ENCODE measurements at places on chromosomes 3 and 15.

DNA sequence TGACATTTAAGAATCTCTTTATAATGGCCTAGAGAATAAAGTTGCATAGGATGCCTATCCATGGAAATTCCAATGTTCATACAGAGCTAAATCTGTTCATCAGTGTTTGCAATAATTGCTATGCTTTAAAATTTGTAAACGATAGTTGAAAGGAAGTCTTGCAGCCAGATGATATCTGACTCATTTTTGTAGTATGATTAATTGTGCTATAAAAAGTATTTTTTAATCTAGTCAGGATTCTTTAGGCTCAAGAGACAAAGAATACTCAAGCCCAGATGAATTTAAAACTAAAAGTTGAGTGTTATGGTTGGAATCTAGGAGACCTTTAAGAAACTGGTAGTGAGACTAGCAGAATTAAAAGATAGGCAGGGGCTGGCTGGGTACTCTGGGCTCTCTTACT is 50.5 kb downstream of the SUCNR1 start:
- DNase-seq: no peak

DNA sequence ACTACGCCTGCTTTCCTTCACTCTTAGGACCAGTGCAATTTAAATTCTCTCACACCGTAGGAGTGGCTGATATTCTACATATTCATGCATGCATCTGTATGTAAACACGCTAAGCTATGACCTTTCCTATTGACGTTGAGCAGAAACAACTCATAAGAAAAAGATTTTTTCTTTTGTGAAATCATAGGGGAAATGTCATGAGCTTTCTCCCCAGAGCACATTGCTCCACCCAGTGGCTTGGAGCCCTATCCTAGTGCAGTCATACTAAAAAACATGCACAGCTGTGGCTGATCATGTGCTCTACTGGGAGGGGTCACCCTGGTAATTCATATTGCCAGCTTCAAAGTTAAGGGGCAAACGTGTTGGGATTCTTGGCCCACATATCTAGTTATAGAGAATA is 1.8 kb upstream of the MESD start:
- DNase-seq: no peak

DNA sequence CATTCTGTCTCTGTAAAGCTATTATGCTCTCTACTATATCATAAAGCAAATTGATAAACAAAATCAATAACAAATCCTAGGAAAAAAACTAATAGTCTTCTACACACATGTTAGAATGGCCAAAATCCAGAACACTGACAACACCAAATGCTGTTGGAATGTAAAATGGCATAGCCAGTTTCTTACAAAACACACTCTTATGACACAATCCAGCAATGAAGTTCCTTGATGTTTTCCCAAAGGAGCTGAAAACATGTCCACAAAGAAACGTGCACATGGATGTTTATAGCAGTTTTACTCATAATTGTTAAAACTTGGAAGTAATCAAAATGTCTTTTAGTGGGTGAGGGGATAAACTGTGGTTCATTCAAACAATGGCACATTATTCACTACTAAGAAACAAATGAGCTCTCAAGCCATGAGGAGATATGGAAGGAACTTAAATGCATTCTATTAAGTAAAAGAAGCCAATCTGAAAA is 32.7 kb downstream of the CADM2 start:
- DNase-seq: no peak

GRCh38 chr3:165854696-165855095 is 17.5 kb upstream of the BCHE start:
- no peak for DNase-seq

DNA sequence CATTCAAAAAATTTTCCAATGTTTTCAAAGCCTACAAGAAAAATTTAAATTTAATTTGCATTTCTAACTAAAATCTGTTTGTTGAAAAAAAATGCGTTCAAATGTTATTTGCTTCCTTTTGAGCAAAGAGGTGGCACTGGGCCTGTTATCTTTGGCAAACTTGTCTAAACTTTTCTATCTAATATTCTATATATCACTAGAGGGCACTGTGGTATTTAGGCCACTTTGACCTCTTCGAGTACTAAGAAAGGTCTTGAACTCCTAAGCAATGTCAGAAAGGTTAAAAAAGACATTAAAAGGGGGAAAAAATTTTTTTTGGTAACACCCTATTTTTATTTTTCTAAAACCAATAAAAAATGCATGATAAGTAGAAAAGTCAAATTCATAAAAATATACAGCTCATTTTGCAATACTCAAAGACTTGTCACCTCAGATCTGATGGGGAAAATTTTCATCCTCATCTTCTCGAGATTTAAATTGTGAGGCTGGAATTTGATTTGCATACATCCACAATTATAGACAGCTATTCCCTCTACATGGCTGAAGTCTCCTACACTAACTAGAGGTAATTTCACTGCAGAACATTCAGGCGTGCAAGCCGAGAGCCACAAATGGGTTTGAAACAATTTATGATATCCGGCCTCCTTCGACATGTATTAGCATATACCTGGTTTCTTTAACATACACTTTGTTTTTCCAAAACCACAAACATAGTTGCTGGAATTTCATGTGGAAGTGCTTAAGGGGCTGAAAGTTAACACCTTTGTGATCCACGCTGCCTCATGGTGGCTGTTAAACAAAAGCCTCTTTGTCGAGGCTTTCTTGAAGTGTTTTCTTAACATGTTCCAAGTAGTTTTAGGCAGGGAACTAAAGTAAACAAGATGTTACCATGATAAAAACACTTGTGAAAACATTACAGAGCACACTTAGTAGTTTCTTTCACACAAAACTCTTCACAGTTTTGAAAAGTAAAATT is 576.4 kb downstream of the FOXP1 start:
- peak; percentile 60 for DNase-seq

DNA sequence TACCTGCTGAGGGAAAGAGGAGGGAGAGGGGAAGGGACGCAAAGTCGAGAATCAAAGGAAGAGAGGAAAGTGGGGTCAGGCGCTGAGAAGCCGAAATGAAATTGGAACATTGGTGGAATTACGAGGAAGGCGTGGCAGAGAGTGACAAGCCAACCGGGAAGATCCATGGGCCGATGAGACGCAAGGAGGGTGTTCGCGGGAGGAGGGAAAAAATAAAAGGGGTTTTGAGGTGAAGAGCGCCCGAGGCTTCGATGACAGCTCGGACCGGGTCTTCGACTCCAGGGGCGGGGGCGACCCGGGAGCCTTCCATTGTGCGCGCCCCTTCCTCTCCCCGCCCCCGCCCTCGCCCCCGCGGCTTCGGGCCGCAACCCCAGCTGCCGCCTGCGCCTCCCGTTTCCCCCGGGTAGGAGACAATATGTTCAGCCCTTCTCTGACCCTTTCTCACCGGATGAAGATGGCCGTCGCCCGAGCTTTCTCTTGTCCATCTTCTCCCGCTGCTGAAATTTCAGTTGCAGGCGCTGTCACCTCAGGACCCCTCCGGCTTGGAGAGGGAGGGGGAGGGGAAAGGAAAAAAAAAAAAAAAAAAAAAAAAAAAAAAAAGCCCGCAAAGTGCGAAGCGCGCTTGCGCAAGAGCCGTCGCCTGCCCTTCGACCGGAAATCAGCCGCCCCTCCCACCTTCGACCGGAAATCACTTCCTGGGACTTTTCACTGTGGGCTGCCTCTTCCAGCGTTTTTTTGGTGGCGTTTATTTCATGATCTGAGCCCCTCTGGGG is at the start of gene SENP7:
Gene SENP7, minus strand, starts transcription at position 567 of the 773 bp plus-strand sequence. Its CDS starts 82 bp downstream, at position 485.
- peak; percentile 70 for DNase-seq

GRCh38 chr15:95086531-95087252 is 855.3 kb downstream of the MCTP2 start:
- DNase-seq: no peak

DNA sequence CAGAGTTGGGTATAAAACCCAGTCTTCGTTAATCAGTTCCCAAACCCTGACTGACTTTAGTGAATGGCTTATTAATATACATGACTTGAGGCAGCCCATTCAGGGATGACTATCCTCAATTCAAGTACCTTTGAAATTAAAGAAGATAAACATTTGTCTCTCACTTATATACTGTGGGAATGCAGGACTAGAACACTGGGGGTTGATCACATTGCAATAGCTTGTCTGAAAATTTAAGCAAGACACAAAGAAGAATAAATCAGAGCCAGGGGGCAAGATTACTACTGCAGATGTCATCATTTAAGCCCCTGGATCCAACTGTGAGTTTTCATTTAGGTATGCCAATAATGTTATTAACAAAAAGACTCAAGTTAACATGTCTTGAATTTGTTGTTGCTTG is 647.7 kb downstream of the ZPLD1 start:
- DNase-seq: no peak

DNA sequence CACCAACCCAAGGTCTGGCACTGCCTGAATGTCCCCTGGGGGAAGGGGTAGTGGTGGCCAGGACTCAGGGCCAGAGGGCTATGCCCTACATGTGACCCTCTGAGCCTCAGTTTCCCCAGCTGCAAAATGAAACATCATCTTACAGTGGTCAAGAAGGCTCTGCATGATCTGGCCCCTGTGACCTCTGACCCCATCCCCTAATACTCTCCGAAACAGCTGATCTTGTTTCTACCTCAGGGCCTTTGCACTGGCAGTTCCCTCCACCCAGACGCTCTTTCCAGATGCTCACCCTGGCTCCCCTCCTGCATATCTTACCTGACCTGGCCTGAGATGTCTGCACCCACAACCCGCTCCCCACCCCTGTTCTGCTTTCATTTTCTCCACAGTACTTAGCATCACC is 21.8 kb downstream of the PLXND1 start:
- DNase-seq: no peak

DNA sequence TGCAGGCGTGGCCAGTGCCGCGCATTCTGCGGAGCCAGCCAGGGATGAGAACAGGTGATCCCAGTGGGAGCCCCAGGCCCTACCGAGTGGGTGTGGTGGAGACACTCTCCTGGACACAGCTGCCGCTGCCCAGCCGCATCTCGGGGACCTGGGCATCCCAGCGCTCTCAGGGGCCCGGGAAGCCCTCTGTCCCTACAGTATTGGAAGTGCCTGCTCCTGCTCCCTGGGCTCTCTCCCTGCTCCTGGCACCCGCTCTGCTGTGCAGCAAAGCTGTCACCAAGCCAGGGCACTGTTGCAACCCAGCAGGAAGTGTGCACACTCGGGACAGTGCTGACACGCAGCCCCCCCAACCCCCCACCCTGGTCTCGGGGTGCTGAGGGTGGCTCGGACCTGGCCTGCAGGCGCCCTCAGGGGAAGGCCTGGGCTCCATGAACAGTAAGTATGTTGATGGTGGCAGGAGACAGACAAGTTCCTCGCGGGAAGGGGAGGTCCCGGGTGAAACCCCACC is 1177.4 kb upstream of the GBE1 start:
- DNase-seq: no peak

- peak; percentile 39 for DNase-seq
These were observed 48.2 kb upstream of the PYDC2 start for GRCh38 chr3:191412759-191413158.

- DNase-seq: no peak
These were observed 53.8 kb upstream of the CPB1 start for GRCh38 chr3:148773805-148774204.

- no peak for DNase-seq
These were observed 26.1 kb upstream of the ERICH6 start for GRCh38 chr3:150729682-150730360.

GRCh38 chr3:53795789-53796560 is 50.2 kb downstream of the CHDH start:
- no peak for DNase-seq

GRCh38 chr3:160098261-160098908 is 109.8 kb downstream of the IL12A start:
- no peak for DNase-seq

DNA sequence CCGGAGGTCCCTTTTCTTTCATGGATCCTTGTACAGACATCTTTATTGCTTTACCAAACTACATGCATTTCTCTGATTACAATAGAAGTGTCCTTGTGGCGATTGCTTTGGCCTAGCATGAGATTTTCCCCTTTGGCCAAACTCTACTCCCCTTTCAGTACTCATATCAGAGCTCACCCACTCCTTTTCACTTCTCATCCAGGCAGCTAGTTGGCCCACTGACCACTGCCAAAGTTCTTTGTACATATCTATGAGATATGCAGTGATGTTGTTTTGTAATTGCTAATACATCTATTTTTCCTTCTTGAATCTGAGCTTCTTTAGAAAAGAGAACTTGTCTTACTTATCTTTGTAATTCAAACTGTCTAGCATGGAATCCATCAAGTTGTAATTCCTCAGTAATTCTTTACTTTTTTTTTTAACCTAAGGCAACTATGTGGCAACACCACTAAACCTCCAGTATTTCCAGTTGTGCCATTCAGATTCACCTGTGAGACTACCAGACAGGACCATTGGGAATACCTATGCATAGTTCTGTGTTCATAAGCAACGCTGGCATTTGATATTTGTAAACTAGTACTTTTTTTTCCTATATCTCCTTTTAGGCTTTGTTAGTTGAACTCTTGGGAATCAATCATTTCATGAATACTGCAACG is 39.2 kb downstream of the AADACL2 start:
- no peak for DNase-seq

DNA sequence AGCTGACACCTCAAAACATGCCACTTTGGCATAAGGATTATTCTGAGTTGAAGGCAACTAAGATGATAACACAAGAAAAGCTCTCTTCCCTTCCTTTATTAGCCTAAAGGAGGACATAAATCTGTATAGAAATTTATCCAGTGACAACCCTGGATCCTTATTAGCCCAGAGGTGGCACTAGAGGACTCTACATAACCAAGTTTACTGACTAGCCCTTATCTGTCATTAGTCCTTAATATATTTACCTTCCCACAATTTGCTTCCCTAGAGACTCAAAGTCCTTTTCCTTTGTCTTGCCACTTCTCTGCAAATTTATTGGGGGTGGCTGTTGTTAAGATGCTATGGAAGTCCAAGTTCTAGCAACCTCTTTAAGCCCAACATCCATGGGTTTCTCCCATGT is 26.7 kb downstream of the CEP70 start:
- no peak for DNase-seq

- no peak for DNase-seq
These were observed 350.5 kb downstream of the TIGIT start for GRCh38 chr3:114644367-114644766.

DNA sequence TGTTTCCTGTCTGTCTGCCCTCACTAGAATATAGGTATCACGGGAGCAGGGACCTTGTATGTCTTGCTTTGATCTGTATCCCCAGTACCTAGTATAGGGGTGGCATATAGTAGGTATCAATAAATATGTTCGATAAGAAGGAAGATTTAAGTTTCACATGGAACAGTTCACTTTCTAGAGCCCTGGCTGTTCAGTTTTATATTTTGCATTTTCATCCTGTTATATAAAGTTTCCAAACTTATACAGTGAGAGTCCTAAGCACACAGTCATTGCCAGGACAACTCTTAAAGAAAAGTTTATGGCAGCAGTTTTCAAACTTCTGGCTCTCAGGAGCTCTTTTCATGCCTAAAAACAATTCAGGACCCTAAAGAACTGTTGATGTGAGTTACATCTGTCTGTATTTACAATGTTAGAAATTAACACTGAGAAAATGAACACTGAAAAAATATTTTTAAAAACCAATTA is 13.4 kb downstream of the ITPR1 start:
- no peak for DNase-seq

- DNase-seq: no peak
These were observed 1.2 kb upstream of the TMEM158 start for GRCh38 chr3:45227071-45227820.

- DNase-seq: no peak
These were observed 75.1 kb upstream of the LMOD3 start for GRCh38 chr3:69197455-69197854.

- no peak for DNase-seq
These were observed 47.7 kb downstream of the CCR3 start for GRCh38 chr3:46289966-46290365.

- no peak for DNase-seq
These were observed 121.9 kb upstream of the MEF2A start for GRCh38 chr15:99443768-99444446.

Data from NT2/D1 (cell line).